ENCODE measurements at places on chromosomes 1 and 21.
A peak's percentile ranks its signal among the peaks of the same experiment; 100 is the strongest.

DNA sequence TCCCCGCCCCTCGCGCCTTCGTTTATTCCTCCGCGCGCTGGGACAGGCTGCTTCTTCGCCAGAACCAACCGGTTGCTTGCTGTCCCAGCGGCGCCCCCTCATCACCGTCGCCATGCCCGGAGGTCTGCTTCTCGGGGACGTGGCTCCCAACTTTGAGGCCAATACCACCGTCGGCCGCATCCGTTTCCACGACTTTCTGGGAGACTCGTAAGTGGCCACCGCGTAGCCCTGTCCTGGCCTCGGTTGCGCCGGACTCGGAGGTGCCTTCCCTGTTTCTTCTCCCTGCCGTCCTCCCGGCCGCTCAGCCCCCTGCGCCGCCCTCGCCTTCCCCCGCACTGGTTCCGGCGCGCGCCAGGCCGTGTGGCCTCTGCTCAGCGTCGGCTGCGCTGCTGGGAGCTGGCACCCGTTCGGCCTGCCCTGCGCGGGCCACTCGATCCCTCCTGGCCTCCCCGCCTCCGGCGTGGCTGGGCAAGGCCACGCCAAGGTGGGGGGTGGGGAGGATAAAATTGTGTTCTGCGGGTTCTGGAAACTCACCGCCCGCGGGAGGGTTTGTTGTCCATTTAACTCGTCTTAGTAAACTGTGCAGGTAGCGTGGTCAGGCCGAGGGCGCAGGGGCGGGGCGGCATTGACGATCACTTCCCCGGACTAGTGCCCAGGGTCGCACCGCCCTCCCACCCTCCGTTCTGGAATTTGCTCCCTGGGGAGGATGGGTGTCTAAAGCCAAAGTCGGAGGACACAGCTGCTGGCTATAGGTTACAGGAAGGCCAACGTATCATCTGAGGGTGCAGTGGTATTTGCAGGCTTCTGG lies at the start of gene PRDX6:
TSS of gene PRDX6 (plus strand) at position 50 of the 808 bp plus-strand sequence. CDS start at position 113, 63 bp downstream.
- DNase-seq: peak; percentile 49

DNA sequence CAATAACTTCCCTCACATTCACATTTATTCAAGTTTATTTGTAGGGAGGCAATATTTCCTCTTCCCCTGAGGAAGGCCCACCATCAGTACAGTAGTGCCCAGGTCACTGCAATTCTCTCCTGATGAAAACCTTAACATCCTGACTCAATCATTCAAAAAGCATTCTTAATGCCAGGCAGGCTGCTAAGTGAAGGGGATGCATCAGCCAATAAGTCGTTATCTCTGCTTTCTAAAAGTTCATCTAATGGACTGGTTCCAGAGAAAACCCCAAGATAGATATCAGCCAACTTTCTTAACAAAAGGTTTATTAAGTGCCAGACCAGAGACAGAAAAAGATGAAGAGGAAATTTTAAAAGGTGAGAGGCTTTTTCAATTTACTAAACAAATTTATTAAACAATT lies 17.3 kb downstream of the OTUD7B start:
- no peak for DNase-seq

GRCh38 chr1:11700601-11701467 lies 9.3 kb downstream of the DRAXIN start:
- DNase-seq: no peak

DNA sequence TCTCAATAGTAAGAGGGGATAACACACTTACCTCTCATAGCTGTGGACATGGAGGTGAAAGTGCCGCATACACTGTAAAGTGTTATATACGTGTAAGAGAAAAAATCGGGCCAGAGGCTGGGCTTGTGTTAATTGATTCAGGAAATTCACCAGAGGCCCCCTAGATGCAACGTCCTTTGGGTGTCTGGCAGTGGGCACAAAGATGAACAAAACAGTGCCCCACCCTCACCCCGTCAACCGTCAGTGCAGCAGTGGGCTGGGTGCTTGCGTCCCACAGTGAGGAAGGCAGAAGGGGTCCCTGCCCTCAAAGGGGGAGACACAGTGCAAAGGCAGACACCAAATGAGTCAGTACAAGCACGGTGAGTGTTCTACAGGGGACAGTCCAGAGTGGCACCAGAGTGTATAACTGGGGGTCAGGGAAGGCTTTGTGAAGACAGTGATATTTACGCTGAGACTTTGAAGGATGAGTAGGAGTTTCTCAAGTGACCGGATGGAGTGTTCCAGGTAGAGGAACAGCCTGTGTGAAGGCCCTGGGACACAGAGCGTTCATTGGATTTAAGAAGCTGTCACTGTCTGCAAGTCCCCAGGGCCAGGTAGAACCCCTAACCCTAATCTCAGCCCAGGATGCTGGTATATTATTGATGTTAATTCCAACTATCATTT lies 6.6 kb upstream of the MTFR1L start:
- no peak for DNase-seq

GRCh38 chr1:199704231-199704630 lies 323.3 kb upstream of the NR5A2 start:
- no peak for DNase-seq

DNA sequence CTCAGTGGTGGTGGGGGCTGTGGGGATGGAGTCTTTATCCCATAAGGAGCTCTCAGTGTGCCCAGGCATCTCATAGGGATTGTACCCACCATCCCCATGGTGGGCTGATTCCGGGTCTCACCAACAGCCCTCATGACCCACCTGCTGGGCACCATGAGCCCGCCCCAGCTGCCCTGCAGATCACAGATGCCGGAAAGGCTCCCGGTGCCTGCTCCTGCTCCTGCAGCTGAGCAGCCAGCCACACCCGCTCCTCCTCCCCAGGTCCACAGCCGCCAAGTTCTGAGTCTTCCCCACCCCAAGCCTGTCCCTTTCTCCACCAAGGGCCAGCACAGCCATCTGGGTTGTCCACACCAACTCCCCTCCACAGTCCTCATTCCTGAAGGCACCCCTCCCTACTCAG lies 15.5 kb upstream of the TSPEAR start:
- no peak for DNase-seq

DNA sequence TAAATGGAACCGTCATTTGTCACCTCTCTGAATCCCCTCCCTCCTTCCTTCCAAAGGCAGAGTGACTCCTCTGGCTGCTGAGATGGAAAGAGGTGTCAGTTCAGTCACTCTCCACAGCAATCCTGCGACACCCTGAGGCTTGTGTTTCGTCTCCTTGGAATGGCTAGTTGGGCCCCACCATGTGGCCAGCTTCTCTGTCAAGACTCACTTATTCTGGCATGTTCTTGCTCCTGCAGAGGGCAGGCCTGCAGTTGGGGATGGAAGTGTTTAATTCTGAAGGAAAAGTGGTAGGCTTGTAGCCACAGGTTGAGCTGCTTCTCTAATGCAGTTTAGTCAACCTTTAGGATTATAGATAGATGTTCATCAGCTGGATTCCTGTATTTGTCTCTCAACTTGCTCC lies 149.6 kb downstream of the LMO4 start:
- DNase-seq: no peak

DNA sequence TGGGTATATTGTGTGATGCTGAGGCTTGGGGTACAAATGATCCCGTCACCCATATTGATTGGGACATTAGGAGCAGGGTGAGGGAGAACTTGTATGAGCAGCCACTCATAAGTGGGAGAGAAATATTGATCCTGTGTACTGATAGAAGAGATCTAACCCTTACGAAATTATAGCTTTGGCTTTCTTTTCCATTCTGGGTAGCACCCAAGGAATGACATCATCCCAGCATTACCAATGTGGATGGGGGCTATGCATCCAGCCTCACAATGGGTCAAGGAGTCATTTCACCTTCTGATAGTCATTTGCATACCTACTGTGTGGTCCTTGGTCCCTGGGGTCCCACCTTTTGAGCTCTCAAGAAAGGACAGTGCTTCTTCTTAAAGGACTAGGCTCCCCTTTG lies 1.9 kb upstream of the NAV1 start:
- no peak for DNase-seq

- no peak for DNase-seq
Observed at GRCh38 chr1:51316846-51317120, 13.6 kb downstream of the TTC39A start.

DNA sequence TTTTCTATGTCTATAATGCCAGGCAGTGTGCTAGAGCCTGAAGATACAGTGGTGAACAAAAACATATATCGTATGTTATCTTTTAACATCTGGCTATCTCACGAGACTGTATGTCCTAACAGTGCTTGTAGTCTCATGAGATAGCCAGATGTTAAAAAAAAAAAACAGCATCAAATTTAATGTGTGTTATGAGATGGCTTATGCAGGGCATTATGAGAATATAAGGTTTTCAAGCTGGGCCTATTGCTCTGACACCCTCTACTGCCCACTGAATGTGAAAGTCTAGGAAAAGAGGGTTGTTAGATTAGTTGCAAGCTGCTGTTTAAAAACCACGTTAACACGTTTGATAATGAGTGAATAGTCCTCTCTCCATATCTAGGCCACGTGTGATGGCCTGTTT lies 109.8 kb downstream of the CACHD1 start:
- no peak for DNase-seq

- peak; percentile 94 for DNase-seq
Observed at GRCh38 chr1:85276215-85276977, at the start of gene BCL10. Gene BCL10 (minus strand): TSS chr1:85276632. CDS start chr1:85276352, 280 bp downstream.

- no peak for DNase-seq
Observed at GRCh38 chr1:243471026-243471685, 215.3 kb downstream of the SDCCAG8 start.

DNA sequence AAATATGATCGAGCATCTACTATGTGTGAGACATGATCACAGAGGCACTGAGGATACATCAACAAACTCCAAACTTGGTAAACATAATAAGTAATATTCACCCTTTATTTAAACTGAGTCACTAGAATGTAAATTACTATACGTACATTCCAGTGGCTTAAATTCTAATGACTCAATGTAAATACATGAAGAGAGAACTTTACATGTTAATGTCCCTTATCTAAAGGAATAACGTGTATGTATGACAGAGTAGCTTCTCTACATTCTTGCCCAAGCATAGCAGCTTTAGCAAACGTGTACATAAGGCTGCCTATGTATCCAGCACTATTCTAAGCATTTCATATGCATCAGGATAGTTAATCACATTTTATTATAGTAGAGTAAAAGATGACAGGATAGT lies 111.8 kb upstream of the CYYR1 start:
- no peak for DNase-seq

GRCh38 chr1:118201524-118201923 lies 16.5 kb upstream of the SPAG17 start:
- DNase-seq: no peak

DNA sequence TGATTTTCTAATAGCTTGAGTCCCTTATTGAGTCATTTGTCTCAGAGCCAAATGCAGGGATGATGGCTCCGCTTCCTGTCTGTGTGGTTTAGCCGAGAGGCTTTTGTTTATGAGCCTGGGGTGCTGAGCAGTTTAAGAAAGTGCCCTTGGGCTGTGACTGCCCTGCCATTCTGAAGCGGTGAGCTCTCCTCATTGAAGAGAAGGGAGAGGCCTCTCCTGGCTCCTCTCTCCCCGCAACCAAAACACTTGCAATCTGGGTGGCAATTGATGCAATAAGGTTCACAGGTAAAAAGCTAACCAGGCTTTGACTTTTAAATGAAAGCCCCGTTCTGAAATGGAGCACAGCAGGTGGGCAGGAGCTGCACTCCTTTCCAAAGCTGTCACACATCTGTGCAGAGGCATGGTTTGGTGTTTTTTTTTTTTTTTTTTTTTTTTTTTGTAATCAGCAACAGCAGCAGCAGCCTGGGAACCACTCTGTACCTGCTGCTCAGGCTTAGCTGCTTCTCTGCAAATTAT lies 403.7 kb downstream of the SIPA1L2 start:
- no peak for DNase-seq

DNA sequence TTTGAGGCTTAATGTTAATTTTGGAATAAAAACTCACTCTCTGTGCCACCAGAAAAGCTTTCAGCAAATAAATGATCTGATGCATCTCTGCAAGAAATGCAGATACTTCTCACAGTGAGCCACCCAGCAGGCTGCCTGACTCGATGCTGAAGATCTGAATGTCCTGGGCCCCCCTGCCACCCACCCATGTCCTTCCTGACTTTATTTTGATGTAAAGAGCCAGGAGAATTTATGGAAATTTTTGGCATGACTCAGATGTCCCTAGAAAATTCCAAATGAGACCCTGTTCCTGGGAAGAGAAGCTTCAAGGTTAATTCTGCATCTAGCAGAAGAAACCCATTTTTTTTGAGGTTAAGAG lies 62.8 kb upstream of the COA6 start:
- DNase-seq: no peak

- DNase-seq: no peak
Observed at GRCh38 chr1:230287674-230288315, 138.3 kb downstream of the PGBD5 start.

GRCh38 chr1:102970496-102971078 lies 137.7 kb downstream of the COL11A1 start:
- no peak for DNase-seq

DNA sequence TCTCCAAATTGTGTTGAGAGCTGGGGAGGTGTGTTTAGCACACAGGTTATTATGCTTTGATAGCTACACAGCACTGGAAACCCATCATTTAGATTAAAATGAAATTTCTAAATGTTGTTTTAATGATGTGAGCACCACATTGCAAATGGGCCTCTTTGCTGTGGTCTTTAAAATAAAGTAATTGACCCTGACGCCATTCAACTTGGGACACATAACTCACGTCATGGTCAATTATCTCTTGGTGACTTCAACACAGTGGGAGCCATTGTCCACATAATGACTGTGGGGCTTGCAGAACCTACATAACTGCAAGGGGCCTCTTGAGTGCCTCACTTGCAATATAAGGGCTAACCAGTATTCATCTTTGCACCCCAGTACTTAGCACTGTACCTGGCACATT lies 280.4 kb downstream of the HLX start:
- DNase-seq: no peak

GRCh38 chr1:220011620-220012019 lies 34.7 kb downstream of the EPRS1 start:
- no peak for DNase-seq

DNA sequence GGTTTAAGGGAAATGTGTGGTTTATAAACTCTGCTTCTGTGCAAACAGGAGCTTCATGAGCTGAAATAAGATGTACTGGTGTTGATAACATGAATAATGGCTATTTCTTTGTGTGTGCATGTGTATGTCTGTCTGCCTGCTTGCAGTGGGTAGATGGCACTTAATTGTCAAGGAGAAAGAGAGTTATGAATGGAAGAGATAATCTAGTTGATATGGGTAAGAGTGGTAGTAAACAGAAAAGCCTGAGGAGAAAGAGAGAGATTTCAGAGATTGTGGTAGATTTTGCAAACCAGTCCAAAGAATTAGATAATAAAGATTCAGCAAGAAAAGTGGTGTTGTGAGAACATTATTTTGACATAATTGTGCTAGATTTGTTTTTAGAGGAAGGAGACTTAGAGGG lies 7.7 kb downstream of the SUCO start:
- no peak for DNase-seq

GRCh38 chr1:26181586-26182382 lies 4.5 kb downstream of the CNKSR1 start:
- no peak for DNase-seq

- DNase-seq: no peak
Observed at GRCh38 chr1:234413990-234414389, 40.7 kb downstream of the COA6 start.

DNA sequence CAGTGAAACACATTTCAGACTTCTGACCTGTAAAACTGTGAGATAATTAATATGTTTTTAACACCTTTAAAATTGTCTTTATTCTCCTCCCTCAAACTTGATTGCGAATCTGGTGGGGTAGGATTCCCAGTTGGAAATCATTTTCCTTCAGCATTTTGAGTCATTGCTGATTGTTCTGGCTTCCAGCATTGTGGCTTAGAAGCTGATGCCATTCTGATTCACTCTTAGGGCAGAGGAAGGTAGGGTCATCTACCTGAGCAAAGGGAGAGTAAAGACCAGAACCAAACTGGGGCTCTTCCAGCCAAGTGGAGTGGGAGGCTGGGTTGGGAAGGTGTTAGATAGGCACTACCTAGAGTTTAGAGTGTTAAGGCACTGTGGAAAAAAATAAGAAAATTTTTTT lies 61.2 kb downstream of the MPZL1 start:
- DNase-seq: no peak
